ENCODE measurements at places on chromosomes 2 and 18.

DNA sequence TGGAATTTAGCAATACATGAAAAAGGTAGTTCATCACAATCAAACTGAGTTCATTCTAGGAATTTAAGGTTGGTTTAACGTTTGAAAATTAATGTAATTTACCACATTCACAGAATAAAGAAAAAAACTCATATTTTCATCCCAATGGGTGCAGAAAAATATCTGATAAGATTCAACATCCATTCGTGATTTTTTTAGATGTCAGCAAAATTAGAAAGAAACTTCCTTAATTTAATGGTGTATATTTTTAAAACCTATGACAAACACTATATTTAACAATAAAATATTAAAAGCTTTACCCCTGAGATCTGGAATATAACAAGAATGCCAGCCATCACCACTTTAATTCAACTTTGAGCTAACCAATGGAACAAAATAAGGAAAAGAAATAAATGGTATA, 208.7 kb upstream of the CHAC2 start:
- no peak for DNase-seq

DNA sequence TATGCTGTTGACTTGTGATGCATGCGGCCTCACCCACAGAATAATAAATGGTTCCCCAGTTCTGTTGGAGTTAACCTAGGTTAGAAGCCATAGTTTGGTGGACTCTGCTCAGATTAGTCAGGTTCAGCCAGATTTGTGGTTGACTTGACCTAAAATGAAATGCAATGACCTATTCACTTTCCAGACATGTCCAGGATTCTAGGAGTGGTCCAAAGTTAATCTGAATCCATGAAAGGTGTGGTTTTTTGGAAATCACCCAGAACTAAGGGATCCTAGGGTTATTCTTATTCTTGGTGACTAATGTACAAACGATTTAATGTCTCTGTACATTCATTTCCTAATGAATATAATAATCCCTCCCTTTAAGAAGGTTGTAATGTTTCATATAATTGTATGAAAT, 88.9 kb upstream of the RBBP8 start:
- no peak for DNase-seq

DNA sequence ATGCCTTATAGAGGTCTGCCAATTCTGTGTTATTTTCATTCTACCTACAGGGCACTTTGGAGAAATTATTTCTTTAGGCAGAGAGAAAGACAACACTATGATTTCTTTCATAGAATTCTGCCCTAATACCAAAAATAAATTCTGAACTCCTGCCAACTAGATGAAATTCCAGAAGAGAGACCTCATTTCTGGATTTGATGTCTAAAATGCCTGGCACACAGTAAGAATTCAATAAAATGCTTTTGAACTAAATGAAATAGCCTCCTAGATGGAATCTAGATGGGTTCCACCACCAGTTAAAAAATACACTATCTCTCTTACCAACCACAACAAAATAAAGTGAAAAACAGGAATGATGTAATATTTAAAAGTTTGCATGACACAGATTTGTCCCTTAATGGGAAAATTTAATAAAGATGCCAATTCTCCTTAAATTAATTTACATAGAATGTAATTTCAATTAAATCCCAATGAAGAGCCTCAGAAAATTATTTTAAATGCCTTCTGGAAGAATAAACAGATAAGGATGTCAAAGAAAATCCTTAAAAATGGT, 75.0 kb downstream of the OSBPL1A start:
- no peak for DNase-seq

- DNase-seq, result no peak
These were observed 1.5 kb upstream of the PRKAG3 start for GRCh38 chr2:218833023-218833609.

All from endothelial cell (in vitro differentiated cells).